Jurkat, Clone E6-1 (cell line): ENCODE measurements at places on chromosomes 7 and 10.

GRCh38 chr10:76297358-76297757 is 865.9 kb downstream of the LRMDA start:
- no peak for DNase-seq

DNA sequence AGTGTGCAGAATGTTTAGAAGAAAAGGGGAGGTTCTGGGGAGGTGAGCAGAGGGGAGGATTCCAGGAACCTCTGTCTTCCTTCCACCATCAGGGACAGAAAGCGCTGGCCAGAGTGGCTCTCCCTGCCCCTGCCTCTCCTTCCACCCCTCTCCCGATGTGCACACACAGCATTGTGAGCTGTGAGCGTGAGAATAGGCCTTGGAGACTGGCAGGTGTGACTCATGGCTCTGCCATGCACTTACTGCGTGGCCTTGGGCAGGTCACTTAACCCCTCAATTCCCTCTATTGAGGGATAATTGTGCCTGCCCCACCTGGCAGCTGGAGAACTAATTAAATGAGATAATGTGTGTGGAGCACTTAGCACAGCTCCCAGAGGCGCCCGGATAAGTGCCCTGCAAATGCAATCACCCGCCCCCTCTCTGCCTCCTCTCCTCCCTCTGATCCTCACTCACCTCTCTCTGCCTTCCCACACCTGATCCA is 115.4 kb downstream of the ZMIZ1 start:
- no peak for DNase-seq

DNA sequence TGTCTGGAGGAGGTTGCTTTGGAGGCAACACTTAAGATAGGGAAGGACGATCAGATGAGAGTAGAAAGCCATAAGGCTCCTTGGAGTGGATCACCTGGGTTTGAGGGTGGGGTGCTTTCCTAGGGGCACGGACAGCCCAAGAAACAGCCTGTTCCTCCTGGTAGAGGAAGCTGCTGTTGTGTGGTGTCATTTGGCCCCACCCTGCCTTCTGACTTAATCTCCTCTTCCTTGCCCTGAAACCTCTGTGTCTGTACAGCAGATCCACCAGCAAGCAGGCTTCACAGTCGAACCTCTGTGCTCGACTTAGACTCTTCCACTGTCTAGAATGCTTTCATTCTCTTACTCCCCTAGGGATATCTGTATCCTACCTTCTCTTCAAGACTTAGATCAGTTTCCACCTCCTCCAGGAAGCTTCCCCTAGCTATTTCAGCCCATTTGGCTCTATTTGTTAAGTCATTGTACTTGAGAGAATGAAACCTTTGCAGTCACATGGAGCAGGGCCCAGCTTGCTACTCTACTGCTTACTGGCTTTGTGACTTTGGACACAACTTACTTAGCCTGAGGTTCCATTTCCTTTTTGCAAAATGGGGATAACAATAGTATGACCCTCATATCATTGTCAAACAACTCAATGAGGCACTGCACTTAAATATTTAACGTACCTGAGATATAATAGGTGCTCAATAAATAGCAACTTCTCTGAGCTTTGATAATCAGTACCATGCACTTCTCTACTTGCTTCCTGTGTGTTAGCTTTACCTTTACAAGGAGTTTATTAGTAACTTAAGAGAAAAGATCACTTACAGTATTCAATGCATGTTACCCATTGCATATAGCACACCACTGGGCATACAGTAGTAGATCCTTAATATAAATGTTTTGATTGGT is 5.0 kb downstream of the MXI1 start:
- peak; percentile 63 for DNase-seq

- no peak for DNase-seq
These were observed 21.2 kb downstream of the DMTF1 start for GRCh38 chr7:87173471-87173870.

DNA sequence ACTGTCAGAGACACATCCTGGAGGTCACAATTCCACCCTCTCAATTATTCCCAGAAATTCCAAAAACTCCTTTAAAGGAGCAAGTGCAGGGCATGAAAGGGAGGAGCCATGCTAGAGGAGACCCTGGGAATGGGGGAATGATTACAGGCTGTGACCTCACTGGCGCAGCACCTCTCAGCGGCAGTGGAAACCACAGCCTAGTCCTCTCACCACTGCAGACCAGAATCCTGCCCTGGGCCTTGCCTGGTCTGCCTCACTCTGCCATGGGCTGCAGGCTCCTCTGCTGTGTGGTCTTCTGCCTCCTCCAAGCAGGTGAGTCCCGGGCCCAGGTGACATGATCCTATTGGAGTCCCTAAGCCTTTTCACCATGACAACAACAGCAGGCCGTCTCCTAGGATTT is 50.5 kb upstream of the PRSS58 start:
- DNase-seq, result no peak
